Stimulated activated CD4-positive, alpha-beta T cell treated with anti-CD3 and anti-CD28 coated beads, Interleukin-15, amount 100 ng/mL, for 48 hours (primary cell): ENCODE measurements at places on chromosomes 7 and 10.

- DNase-seq = no peak
Measured at GRCh38 chr10:78306358-78306757, 272.7 kb downstream of the RPS24 start.

DNA sequence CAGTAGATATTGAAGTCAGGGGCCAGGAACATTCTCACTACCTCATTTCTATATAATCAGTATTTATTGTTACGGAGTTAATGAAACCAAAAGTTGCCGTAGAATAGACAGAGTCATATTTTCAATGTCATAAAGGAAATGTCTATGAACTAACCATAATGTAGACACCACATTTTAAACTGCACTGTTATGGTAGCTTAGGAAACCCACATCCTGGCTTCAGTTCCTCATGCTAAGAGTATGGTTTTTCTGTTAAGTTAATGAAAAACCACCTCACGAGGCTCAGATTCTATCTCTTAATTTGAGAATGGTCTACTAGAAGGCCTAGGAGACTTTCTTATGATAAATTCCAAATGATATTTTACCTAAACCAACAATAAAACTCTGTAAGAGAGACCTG, 166.5 kb downstream of the TMEM26 start:
- no peak for DNase-seq

DNA sequence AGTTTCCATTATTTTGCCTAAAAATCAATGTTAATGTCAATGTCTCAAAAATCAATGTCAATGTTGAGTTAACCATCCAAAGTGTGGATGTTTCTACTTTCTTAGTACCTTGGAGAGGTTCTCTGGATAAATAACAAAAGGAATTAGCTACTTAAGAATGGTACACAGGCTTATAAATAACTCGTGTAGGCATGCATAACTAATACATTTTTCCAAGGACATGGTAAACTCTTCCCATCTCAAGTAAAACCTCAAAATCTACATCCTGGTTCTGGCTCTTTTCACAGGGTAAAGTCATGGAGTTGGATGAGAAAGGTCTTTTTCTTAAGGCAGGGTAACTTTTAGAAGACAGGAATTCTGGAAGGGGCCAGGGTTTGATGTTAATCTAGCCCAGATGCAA, 59.9 kb downstream of the CAV1 start:
- DNase-seq = no peak

GRCh38 chr10:71326464-71326881, 7.4 kb downstream of the SLC29A3 start:
- DNase-seq = no peak

- no peak for DNase-seq
Measured at GRCh38 chr7:101919363-101920115, 102.1 kb downstream of the CUX1 start.

DNA sequence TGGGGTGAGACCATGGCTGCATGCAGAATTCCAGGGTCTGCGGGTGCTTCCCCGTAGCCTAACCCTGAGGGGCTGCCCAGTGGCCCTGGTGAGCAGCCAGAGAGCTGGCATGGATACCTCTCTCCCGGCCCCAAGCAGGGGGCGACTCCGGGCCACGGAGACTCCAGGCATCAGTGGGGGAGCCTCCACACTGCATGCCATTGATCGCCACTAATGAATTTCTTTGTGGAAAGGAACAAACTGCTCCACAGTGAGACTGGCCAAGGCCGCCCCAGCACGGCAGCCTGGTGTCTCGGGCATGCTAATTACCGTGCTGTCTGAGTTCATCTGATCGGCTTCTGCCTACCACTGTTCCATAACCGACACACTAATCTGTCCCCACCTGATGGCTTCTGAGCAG, 184.4 kb downstream of the GRID1 start:
- DNase-seq = no peak

DNA sequence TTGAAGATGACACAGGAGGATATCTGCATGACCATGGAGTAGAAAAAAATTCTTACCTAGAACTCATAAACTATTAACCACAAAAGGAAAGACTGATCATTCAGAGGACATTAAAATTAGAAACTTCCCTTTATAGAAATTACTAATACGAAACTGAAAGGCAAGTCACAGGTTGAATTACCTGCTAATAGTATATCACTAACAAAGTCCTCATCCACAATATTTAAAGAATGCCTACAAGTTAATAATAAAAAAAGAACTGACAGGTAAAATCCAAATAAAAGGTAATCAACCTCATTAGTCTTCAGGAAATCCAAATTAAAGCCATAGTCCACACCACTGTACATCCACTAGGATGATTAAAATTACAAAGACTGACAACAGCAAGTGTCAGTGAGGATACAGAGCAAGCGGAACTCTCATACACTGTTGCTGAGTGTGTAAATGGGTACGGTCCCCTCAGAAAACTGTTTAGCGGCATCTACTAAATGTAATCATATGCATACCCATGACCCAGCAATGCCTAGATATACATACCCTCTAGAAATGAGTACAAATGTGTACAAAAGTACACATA, 71.2 kb downstream of the ARHGAP21 start:
- DNase-seq = no peak

DNA sequence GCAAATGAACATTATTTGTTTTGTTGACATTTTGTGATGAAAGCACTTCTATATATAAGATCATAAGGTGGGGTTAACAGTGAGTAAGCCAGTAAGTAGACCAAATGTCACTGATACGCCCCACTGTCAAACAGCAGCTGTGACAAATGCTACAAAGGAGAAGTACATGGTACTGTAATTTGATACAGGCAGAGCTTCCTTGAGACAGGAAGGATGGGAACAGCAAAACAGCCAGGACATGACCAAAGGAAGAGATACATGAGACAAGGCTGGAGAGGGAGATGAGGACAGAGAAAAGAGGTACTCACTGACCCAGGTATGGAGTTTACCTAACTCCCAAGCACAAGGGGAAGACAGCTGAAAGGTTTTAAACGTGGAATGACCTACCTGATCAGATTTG, 127.0 kb downstream of the SRPK2 start:
- no peak for DNase-seq

DNA sequence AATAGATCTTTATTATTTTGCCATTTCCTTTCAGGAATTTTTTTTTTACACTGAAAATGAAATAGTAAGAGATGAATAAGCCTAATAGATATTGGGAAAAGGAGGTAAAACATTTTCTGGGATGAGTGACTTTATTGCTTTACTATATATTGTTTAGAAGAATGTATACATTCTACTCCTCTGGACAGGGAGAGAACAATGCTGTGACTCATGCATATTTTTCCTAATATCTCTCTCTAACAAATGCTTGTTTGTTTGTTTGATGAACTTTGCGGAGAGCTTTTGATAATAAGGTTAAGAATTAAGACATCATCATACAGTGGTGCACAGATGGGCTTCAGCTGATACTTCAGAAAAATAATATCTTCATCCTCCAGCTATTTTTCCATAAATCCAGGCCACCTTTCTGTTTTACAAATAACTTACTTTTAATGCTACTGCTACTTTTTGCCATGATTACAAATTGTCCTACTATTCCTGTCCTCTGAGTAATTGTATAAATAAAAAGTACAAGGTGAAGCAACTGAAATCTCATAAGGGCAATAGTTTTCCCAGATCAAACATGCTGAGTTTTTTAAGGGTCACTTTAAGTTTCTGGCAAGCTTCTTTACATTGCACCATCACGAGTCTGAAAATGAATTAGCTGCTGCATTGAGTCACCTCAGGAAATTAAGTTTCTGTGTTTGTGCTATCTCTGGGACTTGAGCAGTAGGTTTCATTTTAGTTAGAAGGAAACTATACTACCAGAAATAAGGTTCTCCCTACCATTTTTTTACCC, 207.3 kb upstream of the POT1 start:
- DNase-seq = no peak

- no peak for DNase-seq
Measured at GRCh38 chr10:82564353-82565196, 689.6 kb downstream of the NRG3 start.

DNA sequence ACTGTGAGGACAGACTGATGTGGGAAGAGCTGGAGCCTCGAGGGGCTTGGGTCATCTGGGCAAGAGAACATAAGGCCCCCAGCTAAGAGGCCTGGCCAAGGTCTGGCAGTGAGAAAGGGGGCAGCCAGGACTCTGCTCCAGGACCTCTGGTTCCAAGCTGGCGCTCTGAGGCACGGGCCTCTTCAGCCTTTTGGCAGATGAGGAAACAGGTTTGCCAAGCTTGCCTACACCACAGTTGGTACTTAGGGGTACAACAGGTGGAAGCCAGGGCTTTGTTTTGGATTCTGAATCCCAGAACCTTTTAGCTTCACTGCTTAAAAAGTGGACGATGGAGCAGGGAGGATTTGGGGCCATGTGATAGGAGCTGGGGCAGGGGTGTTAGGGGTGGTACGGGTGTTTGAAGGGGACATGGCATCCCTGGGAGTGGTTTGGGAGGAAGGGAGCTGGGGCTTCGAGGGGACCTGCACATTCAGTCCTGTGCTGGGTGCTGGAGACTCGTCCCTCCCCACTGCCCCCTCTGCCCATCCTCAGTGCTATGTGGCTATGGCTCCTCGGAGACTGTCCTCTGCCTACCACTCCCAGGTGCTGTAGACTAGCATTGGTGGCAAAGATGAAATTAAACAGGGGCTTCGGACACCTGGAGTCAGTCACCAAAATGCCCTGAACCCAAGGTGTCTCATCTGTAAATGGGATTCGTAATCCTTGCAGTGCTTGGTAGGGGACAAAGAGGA, 30.3 kb downstream of the ZNF775 start:
- no peak for DNase-seq

GRCh38 chr10:15169555-15170401, 1.3 kb upstream of the NMT2 start:
- DNase-seq = no peak

- no peak for DNase-seq
Measured at GRCh38 chr10:13613519-13613918, 26.8 kb downstream of the PRPF18 start.

GRCh38 chr10:30431435-30431911, 2.5 kb upstream of the MAP3K8 start:
- DNase-seq = no peak

DNA sequence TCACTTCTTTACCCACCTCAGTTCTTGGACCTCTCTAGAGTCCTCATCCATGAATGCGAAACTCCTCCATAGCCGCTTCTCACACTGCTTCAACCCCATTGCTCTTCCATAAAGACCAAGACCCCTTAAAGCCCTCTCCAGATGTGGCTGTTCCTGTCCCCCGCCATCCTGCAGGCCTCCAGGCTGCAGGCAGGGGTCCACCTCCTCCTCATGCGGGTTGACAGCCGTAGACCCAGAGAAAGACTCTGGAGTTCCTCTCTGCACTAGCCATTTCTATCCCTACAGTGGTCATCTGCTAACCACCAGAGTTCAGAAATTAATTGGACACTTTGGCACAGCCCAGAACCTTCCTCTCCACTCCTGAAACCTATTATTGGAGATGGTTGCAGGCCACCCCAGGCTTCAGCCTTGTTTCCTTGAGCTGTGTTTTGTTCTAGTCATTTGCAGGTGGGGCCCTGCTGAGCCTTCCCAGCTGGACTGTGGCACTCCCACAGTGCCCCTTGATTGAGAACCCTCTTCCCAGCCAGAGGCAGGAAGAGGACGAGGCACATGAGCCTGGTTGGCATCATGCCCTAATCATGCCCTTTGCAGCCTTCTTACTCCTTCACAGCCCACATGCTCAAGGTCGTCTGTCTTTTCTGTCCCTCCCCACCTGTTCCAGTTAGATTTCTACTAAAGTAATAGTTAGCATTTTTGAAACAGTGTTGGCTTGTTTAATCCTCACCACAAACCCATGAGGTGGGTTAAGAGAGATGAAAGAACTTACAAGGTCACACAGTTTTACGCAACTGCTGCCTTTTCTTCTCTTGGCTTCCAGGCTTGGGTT, 23.9 kb downstream of the CUL1 start:
- DNase-seq = no peak

DNA sequence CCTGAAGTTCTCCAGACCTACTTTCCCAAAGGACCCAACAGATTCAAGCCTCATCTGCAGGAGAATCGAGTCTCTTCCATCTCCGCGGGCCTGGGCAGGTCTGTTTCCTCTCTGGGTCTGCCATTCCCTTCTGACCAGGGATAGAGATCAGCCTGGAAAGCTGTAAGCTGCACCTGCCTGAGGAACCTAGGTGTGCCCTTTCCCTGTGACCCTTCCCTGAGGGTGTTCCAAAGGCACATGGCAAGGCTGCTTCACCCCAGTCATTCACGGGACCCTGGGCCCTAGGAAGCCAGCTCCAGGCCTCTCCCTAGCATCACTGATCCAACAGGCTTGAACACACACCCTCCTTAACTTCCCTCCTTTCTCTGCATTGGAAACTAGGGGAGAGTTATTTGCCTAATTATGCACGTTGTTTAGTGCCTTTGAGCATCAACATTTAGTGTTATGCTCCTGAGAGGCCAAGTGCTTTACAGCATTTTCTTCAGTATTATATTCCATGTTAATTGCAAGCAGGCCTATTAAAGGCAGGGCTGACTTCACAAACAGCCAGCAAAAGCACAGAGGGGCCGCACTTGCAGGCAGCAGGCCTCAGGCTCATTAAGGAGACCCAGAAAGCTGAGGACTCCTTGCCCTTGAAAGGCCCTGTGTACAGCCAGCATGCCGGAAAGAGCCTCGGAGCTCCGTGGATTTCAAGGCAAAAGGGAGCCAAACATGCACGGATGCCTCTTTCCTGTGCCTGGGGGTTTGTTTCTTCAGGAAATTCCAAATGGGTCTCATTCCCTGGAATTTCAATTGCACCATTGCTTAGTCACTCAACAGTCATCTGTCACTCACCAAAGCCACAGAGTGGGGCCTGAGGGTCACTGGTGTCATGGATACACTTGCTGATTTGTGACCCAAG, 91.0 kb upstream of the FAM20C start:
- DNase-seq = no peak

DNA sequence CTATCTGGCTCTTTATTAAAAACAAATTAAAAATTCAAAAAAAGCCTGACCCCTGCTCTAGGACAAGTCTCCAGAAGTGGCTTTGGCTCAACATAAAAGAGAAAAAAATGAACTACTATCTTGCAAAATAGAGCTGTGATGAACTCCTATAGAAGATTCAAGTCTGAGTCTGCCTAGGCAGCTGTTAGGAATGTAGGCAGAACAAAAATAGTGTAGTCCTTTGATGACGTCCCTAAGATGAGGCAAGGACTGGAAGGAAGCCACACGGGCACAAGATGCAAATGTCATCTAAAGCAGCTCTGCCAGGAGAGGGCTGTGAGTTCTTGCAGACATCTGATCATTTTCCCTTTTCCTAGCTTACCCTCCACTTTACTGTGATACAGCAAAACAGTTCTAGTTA, 20.5 kb downstream of the ASNS start:
- DNase-seq = no peak

- DNase-seq = no peak
Measured at GRCh38 chr10:12690525-12691126, 310.9 kb downstream of the CCDC3 start.

DNA sequence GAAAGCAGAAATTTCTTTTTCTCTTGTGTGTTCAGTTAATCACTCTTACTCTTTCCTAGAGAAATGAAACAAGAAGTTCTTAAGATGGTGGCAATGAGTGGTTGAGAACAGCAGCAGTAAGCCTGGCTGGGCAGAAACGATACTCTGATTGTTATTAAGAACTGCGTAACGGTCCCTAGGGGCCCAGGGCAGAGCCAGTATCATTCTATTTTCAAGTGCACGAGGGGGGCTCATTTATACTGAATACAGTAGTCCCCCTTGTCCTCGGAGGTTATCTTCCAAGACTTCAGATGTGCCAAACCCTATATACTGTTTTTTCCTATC, 64.9 kb downstream of the EEPD1 start:
- DNase-seq = no peak
